ENCODE measurements at places on chromosomes 5 and 9.

DNA sequence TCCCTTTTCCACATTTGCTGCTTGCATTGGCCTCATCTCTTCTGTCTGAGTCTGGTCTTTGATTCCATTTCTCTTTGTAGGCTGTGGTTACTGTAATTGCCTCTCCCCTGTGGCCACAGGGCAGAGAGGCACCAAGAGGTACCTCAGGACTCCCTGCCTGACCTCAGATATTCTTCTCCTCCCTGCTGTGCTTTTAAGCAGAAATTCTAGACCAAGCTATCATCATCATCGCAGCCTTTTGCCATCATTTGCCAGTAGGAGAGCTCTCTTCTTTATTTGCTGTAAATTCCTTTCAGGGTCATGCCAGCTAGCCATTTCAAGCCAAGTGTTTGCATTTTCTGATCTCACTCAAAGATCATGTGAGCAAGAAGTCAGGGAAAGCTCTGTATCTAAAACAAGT lies 369.6 kb downstream of the ICE1 start:
- no peak for DNase-seq

GRCh38 chr5:31485376-31486207 lies 46.3 kb downstream of the DROSHA start:
- no peak for DNase-seq

DNA sequence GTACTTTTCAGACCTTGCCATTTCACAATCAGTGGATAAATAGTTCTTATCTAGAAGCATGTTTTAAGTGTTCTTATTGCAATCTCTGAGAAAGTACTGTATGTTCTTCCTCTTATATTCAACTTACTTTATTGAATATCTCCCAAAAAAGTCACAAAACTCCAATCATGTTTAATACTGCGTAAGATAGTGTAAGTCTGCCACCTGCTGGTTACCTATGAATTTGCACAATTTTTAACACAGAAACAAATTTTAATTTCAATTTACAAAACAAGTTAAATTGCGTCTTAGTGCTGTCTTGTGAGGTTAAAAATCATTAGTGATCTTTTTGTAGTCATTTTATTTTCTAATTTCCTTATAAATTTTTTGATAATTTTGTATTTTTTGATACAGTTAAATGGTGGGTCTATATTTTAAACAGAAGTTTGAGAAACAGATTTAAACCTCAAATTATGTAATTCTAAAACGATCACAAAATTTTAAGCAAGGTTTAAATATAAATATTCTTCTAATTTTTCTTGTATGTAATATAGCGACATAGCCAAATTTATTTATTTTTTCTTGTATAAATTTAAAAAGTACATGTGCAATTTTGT lies 115.8 kb downstream of the EMB start:
- no peak for DNase-seq

DNA sequence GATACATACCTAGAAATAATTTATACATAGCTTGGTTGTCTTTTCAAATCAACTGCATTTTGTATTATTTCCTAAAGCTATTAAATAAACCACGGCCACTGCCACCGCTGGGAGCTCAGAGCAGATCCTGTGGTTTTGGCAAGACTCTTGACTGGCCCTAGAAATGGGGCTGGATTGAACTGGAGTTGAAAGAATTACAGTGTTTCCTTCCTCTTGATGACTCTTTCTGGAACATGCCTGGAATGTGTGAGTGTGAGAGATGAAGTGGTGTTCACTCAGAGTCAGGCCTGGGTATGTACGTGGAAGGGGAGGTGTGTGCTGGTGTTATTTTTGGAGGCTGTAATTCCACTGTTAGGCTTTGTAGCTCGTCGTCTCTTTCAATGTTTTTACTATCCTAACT lies 45.9 kb downstream of the TEK start:
- DNase-seq = peak; percentile 75

- no peak for DNase-seq
Observed at GRCh38 chr5:134079748-134080581, 34.5 kb upstream of the TCF7 start.

DNA sequence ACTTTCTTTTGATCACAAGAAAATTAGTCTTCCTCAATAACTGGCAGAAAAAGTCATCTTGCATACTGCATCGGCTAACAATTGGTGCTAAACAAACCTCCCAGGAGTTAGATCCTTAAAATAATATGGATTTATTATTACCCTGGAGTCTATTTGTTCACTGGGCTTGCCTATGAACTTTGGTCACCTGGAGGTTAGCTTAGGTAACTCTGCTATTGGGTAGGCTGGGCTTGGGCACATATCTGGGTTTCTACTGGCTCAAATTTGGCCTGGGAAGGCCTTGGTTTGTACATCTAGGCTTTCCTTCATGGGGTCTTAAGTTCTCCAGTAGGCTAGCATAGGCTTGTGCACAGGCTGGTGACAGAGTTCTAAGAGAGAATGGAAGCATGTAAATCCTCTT lies 279.9 kb downstream of the RASEF start:
- no peak for DNase-seq

- DNase-seq = no peak
Observed at GRCh38 chr5:30781643-30782042, 411.8 kb upstream of the CDH6 start.

- DNase-seq = no peak
Observed at GRCh38 chr5:58927181-58927580, 344.3 kb downstream of the RAB3C start.

- DNase-seq = no peak
Observed at GRCh38 chr5:31944684-31945445, 229.3 kb downstream of the GOLPH3 start.

DNA sequence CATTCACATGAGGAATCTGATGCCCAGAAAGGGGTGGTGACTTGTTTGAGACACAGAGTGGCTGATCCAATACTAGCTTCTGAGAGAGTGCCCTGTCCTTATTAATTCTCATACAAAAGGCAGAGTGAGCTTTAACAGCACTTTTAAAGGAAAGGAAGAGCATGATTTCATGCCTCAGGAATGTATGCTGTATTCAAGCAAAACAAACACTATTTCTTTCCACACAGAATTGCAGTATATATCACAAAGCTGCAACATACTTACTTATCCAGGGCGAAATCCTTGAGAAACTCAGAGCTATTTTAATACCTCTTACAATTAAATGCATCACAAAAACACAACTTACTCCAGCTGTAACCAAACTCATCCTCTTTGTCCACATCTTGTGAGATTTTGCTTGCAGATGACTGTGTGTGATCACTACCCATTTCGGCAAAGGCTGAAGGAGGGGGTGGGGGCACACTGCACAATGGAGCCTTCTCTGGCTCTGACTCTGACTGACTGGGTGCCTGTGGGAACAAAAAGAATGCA lies 139.8 kb downstream of the MPDZ start:
- DNase-seq = peak; percentile 66

- DNase-seq = no peak
Observed at GRCh38 chr5:133928587-133929393, 39.6 kb downstream of the C5orf15 start.

DNA sequence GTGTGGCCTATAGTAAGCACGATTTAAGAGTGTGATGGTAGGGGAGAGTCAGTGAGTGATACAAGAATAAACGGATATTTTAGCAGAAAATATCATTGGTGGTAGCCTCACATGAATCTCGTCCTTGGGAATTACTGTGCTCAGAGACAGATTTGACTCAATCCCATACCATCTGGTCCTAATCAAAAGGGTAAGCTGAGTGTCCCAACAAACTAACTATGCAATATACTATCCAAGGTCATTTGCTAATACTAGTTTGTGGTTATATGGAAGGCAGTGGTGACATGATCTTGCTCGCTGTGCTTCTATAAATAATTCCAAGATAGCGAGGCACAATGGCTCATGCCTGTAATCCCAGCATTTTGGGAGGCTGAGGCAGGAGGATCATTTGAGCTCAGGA lies 103.2 kb downstream of the TRPM6 start:
- no peak for DNase-seq

DNA sequence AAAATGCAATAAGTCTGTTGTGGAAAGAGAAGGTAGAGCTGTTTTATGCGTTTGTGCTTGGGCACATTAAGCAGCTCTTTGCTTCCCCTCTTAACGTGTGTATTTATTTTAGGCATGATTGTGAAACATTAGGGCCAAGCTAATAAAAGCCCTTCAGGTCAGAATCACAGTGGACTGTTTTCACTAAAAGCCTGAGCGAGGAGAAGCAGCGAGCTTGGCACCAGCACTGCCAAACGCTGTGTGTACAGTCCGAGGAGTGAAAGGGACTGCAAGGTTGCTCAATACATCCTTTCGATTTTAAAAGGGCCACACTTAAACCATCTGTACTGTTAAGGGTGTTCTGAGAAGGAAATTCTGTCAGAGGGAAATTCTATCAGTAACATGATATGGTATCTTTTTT lies 107.2 kb upstream of the CKMT2 start:
- DNase-seq = no peak

GRCh38 chr9:131744720-131745201 lies 4.9 kb upstream of the RAPGEF1 start:
- no peak for DNase-seq

DNA sequence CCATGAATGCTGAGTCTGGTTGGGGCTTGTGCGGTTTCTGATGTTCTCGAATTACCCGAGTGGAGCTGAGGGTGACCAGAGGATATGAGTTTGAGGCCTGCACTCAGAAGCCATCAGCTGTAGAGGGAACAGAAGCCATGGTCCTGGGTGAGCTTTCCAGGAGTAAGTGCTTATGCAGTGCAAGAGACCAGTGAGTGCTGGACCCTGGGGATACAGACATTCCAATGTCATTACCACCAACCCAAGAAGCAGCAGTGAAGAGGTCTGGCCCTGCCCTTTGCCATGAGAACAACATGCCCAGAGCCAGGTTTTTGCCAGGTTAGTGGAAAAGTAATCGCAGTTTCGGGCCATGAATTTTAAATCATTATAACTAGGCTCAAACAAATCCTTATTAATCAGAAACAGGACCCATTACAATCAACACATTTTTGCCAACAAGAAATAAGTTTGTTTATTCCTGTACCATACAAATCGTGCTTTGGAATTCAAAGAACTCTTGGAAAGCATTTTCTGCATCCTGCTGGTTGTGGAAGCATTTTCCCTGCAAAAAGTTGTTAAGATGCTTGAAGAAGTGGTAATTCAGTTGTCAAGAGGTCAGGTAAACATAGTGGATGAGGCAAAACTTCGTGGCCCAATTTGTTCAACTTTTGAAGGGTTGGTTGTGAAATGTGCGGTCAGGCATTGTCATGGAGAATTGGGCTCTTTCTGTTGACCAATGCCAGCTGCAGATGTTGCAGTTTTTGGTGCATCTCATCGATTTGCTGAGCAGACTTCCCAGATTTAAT lies 154.6 kb downstream of the SYK start:
- peak; percentile 12 for DNase-seq

- no peak for DNase-seq
Observed at GRCh38 chr9:83669067-83669466, 38.7 kb downstream of the UBQLN1 start.

- no peak for DNase-seq
Observed at GRCh38 chr5:134545070-134545868, 19.8 kb downstream of the JADE2 start.

DNA sequence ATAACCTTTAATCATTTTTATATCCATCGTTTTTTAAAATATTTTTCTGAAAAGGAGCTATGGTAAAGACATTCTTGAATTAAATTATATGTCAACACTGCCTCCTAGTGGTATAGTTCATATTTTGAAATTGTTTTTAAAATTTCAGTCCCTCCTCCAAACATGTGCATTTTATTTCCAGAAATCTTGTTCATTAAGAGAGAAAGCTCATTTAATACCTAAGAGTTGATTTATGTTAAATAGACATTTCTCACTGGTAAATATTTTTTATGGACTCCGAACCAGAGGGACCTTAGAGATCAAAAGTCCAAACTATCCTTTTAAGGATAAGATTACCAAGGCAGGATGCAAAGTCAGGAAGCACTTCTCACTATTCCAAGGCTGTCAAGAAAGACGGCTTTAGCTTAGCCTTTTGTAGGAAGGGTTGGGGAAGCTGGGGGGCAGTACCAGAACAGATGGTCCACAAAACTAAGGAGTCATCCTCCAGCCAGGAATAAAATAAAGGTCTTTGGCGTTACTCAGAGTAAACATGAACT lies 21.6 kb downstream of the BHMT start:
- DNase-seq = no peak

GRCh38 chr9:127185931-127186781 lies 63.7 kb upstream of the ANGPTL2 start:
- peak; percentile 90 for DNase-seq

GRCh38 chr5:97383996-97384395 lies 200.9 kb upstream of the RIOK2 start:
- DNase-seq = no peak

GRCh38 chr5:89395111-89395510 lies 512.1 kb upstream of the MEF2C start:
- no peak for DNase-seq

DNA sequence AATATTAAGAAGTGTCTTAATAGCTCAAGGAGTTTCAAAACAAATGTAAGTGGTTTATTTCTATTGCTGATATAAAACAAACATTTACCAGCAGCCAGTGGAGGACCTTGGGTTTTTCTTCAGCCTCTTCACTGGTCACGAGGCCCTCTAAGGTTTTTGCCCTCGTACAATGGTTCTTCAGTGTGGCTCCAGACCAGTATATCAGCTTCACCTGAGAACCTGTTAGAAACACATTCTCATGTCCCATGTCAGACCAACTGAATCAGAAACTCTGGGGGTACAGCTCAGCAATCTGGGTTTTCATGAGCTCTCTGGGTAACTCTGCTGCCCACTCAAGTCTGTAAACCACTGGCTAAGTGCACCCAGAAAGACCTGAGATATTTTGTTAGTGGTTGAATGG lies 12.9 kb downstream of the WWC1 start:
- no peak for DNase-seq

DNA sequence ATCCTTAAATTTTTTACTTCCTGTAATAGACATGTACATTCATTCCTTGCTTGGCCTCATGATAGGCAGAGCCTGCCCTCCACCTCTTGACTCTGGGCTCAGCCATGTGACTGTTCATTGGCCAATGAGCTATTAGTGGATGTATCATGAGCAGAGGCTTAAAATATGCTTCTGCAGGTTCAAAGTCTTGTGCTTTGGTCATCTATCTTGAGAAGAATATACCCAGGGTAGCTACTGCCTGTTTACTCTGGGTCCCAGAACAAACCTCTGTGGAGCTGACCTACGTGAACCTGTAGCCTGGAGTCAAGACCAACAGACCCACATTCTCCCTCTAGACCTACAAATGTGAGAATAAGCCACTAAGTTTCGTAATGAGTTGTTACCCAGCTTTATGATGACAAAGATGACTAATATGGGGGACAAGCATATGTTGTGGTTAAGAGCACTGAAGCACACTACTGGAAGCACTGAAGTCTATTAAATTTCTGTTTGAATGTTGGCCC lies 244.4 kb downstream of the MAST4 start:
- no peak for DNase-seq

DNA sequence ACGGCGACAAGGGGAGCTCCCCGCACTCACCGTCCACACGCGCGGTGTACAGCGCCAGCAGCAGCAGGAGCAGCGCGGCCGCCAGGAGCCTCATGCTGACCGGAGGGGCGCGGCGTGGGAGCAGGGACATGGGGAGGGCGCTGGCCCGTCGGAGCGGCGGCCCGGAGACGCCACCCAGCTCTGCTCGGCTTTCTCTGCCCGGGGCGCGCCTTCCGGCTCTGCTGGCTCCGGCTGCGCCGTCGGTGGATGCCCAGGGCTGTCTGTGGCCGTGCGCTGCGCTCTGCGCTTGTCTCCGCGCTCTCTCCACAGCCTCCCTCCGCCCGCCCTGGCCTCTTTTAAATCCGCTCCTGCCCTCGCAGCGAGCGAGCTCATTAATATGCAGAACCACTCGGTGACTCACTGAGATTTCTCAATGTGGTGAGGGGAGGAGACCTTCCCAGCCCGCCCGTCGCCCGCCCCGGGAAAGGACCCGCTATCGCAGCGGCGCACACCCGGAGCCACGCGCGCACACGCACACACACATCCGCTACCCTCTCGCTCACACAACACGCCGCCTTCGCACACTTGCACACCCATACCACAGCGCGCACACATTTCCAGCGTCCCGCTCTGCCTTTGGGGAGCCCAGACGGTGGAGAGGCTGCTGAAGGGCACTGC lies at the start of gene CXCL14:
CXCL14 (minus strand) TSS at position 307 of the 657 bp plus-strand sequence; CDS start at position 94, 213 bp downstream.
- peak; percentile 49 for DNase-seq

Measured in fibroblast of skin of left biceps (primary cell).